ENCODE measurements at places on chromosomes 12 and 14.

DNA sequence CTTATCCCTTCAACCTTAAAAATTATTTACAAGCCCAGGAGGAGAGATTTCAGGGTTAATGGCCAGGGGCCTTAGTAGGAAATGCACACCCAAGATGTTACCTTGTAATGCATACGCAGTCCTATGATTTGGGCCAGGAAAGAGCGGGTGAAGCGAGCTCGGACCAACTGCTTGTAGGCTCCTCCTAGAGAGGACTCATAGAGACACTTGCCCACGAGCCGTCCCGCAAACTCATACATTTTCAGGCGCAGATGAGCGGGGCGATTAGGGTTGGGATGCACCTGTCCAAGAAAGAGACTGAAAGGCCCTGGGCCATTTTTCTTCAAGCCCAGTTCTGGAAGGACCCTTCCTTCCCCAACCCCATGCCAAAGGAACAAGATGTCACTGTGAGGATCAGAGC lies 43.0 kb downstream of the AREL1 start:
- DNase-seq = no peak

DNA sequence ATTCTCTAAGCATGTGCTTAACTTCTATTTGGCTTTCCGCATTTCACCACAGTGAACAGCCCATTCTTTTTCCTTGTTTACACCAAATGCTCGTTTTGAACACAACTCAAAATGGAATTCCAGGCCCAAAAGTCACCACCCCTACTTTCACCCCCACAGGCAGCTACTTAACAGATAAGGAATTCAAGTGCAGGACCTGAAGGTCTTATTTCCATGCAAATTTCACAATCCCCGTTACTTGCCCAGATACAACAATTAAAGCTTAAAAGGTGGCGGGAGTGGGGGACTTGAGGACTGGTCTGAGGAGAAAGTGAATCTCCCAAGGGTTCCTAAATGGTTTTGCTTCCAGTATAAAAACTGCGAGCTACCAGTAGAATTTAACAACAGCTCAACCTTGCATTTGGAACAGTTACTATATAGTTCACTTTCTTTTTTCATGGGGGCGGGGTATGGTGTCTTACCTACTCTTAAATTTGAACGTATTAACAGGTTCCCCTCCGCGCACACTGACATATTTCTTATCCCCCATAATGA lies 3.7 kb downstream of the USP44 start:
- DNase-seq = peak; percentile 82

DNA sequence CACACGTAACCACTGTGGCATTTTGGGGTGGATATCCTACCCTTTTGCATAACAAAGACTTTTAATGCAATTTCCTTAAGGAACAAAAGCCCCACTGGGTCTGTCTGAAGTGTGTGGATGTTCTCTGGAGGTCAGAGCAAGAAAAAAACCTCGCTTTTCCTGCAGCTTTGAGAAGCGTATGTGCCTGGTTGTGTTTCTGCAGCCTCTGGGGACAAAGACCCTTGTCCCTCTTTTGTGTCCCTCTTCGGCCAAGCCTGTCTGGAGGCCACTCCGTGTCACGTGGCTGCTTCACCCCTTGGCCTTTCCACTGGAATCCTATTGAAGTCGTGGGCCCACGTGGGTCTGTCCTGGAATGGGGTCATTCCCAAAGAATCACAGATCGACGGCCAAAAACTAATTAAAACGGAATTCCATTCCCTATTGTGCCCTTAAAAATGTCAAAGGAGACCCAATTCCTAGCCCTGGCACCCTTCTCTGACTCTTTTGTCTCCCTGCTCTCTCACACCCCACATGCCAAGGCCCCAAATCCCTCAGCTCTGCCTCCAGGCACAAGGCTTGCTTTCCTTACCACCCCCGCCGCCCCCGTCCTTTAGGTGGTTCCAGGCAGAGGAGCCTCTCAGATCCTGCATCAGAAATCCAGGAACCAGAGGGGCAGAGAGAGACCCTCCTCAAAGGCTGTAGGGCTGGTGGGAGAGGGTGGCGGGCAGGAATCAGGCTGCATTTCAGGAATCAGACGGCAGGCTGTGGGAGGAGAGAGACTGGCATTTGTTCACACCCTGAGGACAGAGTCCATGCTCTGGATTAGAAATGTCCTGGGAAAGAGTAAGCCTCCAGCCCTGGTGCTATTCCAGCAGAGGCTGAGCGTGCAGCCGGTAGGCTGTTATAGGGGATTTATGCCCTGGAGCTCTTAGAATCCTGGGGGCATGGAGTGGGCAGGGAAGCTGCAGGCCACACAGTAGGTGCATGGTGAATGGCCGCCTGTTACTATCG lies 12.6 kb upstream of the CYP46A1 start:
- no peak for DNase-seq

GRCh38 chr12:54891717-54892478 lies 37.6 kb downstream of the MUCL1 start:
- no peak for DNase-seq

- DNase-seq = no peak
Observed at GRCh38 chr14:70871863-70872677, 35.2 kb upstream of the PCNX1 start.

DNA sequence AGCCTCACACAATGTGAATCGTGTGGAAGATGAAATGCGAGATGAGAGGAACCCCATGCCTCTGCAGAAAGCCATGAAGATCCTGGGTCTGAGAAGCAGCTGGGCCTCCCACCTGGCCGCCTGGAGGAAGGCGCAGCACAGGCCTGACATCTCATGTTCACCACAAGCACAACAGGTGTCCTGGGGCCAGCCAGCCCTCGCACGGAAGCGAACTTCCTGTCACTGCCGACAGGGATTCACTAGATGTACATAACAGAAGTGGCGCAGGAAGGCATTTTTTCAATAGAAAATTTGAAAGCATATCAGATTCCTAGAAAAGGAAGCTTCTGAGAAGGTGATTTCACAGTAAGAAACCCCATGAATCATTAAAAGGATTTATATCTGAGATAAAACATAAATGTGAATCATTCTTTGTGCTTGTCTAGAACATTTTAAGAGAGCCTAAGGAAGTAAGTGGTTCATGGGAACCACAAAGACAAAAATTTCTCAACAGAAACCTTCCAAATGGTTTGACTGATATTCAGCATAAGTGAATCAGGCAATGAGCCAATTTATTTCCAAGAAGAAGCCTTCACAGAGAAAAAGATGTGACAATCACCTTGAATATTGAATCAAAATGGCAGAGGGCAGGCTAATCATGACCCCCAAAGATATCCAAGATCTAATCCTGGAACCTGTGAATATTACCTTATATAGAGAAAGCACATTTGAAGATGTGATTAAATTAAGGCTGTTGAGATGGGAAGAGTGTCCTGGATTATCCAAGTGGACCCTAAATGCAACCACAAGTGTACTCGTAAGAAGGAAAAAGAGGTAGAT lies 311.9 kb downstream of the DUSP6 start:
- DNase-seq = peak; percentile 55

DNA sequence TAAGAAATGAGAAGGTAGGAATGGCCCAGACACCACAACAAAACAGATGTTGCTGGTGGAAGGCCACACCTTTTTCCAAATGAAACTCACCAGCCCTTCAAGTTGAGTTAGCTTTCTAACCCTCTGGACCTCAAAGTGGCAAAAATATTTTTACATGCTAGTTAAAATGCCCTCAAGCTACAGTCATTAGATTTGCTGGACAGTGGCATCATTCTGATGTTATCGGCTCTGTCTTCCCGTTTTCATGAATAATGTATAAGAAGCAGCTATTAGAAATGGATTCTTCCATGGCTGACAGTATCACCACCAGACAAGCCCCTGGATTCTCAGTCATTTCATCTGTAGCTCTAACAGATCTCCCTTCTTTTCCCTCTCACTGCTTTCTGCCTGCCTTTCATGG lies 37.1 kb upstream of the PLXNC1 start:
- DNase-seq = no peak

DNA sequence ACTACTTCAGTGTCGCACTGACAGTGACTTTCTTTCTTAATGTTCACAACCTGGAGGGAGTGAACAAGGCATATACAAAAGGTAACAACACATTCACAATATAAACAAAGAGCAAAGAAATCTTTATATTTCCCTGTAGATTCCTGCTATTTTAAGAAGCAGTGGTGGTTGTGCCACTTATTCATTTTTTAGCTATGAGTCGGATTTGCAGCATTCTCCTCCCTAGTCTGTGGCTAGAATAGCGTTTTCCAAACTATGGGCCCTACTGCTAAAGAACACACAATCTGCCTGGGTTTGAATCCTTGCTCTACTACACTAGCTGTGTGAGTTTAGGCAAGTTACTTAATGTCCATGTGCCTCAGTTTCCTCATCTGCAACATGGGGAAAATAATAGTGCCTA lies 18.6 kb upstream of the MDM1 start:
- DNase-seq = no peak

GRCh38 chr12:8661016-8661415 lies 1.6 kb downstream of the MFAP5 start:
- no peak for DNase-seq

DNA sequence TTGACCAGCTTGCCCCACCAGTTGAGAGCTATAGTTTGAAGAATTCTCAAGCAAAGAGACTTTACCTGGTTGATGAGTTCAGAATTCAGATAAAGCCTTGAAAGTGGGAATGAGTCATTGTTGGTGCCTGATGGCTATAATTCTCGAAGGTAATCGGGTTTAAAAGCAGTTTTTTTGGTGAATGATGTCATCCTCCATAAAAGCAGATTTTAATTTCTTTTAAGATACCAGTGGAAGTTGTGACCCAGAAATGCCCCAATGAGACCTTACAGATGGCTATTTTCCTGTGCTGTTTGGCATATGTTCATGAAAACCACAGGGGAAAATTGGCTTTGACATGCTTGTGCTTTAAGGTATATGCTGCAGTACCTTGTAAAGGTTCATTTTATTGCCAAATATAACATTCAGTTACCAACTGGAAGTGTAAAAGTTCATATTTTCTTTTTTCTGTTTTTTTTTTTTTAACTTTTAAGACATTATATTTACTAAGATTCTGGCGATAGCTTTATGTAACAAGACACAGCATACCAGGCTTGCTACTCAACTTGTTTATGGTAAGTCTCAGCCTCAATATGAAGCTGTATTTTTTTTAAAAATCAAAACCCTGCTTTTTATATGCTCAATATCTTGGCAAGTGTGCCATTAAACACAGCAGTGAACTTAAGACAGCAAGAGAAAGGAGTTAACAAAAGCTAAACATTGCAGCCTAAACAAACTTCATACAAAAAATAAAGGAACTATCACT lies 119.3 kb downstream of the LMNTD1 start:
- no peak for DNase-seq

GRCh38 chr12:33602515-33602914 lies 162.9 kb upstream of the SYT10 start:
- DNase-seq = no peak

DNA sequence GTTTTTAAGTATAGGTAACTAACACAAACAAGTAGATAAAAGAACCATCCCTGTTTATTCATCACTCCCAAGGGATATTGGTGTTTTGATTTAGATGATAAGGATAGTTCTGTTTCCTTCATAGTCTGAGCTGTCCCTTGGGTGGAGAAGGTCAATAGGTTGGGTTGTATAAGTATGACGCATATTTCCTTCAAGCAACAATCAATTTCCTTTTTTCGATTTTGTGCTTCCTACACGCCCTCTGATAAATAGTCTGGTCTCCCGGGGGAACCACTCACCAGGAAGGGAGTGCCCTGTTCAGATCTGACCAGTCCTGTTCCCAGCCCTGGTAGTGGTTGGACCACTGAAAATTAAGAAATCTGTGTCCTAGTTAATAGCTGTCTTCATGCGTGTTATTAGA lies 378.8 kb upstream of the FAR2 start:
- no peak for DNase-seq

GRCh38 chr12:72618764-72619163 lies 346.6 kb downstream of the TRHDE start:
- no peak for DNase-seq

GRCh38 chr14:68598621-68599447 lies 194.0 kb downstream of the ZFP36L1 start:
- DNase-seq = no peak

DNA sequence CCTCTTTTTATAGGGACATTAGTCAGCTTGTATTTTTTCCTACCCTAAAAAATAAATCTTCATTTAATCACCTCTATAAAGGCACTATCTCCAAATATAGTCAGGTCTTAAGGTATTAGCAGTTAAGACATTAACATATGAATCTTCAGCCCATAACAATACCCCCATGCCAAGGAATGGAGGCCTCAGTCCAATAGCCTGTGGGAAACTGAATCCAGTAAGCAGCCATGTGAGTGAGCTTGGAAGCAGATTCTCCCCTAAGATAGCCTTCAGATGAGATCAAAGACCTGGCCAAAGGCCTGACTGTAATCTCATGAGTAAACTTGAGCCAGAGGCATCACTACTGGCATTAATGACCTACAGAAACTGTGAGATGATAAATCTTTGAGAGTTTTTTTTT lies 232.1 kb upstream of the SYT10 start:
- peak; percentile 48 for DNase-seq

DNA sequence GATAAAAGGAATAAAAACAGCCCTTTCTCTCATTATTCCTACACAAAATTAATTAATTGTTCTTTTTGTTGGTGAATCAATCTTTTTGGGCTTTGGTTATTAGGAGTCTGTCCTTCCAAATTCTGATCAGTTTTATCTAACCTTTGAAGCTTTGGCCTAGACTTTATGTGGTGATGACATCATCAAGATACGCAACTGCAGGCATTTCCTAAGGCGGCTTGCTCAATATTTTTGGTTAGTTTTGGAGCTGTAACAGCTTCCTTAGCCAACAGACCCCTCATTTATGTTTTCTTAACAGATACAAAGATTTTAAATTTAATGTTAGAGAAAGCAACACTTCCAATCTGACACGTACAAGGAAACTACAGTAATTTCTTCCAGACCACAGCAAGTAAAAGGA lies 87.8 kb upstream of the PDE3A start:
- DNase-seq = no peak

- DNase-seq = no peak
Observed at GRCh38 chr12:110010853-110011723, 11.9 kb downstream of the ANKRD13A start.

GRCh38 chr12:113519464-113520307 lies 48.0 kb upstream of the LHX5 start:
- DNase-seq = no peak

GRCh38 chr12:77800501-77800900 lies 30.2 kb upstream of the NAV3 start:
- no peak for DNase-seq

GRCh38 chr14:100027771-100028490 lies 37.3 kb upstream of the EVL start:
- DNase-seq = no peak

- DNase-seq = no peak
Observed at GRCh38 chr14:76927971-76928700, 100.4 kb downstream of the IRF2BPL start.

DNA sequence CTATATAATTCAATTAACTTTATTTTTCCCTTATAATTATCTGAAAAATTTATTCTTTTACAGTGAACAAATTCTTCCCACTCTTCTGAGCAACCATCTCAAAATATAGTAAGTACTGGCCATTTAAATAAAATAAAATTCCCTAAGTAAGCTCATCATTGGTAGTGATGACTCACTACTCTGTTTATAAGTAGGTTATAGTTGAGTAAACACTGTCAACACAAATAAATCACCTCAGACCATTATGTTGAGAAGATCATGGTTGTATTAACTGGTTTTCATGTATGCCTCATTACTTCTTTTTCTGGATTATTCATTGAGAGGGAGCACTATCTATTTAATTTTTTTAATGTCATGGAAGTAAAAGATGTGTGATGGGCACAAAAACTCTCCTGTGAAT lies 220.5 kb downstream of the SEC23A start:
- DNase-seq = no peak
